Psoas muscle (tissue), 8 donors: ENCODE measurements at places on chromosomes 6 and 20. TPM values are rescaled to one million over a fixed set of nuclear protein-coding genes. Genes with fewer than 3 reads are reported as not detected.

Gene TSHZ2
- 3.8 TPM for total RNA-seq

Gene HLA-DRA
- total RNA-seq: 49.2 TPM

Gene SOX18
- 23.6 TPM for total RNA-seq

Gene KCNB1
- 44.0 TPM for total RNA-seq

GRCh38 chr6:20875369-20875963 lies 341.2 kb downstream of the CDKAL1 start:
- DNase-seq: no peak
- H3K36me3 ChIP-seq: no peaks in the 10 kb centered on the region
- no peaks in the 10 kb centered on the region for H3K27me3 ChIP-seq
- H3K27ac ChIP-seq: no peak overlapping the region
- H3K4me1 ChIP-seq: peaks cover 4% of the 10 kb centered on the region

Gene LBP
- 65.7 TPM for total RNA-seq

- H3K27ac ChIP-seq: peak overlapping the region; percentile 10
- peaks cover 55% of the 10 kb centered on the region for H3K4me1 ChIP-seq
- no peak overlapping the region for H3K4me3 ChIP-seq
Observed at GRCh38 chr6:54037277-54037779, 73.9 kb upstream of the MLIP start.

DNA sequence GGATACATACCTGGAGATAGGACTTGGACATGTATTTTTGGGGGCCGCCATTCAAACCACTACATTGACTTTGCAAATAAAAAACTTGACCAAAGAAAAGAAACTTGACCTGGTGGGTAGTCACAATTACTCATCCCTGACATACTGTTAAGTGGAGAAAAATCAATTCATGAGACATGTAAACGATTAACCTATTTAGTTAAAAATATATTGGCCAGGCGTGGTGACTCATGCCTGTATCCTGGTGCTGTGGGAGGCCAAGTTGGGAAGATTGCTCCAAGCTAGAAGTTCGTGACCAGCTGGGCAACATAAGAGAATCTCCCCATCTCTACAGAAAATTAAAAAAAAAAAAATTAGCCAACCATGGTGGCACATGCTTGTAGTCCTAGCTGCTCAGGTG lies 2.5 kb upstream of the SRSF12 start:
- peaks cover 20% of the 10 kb centered on the region for H3K4me1 ChIP-seq
- no peak overlapping the region for H3K27ac ChIP-seq
- H3K36me3 ChIP-seq: no peaks in the 10 kb centered on the region
- no peak overlapping the region for H3K4me3 ChIP-seq

Gene NFKBIE
- 5.0 TPM for total RNA-seq

GRCh38 chr20:45893831-45894230 lies 2.7 kb downstream of the CTSA start:
- peaks cover 18% of the 10 kb centered on the region for H3K4me1 ChIP-seq
- H3K36me3 ChIP-seq: peaks cover 2% of the 10 kb centered on the region
- DNase-seq: no peak
- H3K4me3 ChIP-seq: no peak overlapping the region

Gene CDH4
- 0.55 TPM for total RNA-seq

DNA sequence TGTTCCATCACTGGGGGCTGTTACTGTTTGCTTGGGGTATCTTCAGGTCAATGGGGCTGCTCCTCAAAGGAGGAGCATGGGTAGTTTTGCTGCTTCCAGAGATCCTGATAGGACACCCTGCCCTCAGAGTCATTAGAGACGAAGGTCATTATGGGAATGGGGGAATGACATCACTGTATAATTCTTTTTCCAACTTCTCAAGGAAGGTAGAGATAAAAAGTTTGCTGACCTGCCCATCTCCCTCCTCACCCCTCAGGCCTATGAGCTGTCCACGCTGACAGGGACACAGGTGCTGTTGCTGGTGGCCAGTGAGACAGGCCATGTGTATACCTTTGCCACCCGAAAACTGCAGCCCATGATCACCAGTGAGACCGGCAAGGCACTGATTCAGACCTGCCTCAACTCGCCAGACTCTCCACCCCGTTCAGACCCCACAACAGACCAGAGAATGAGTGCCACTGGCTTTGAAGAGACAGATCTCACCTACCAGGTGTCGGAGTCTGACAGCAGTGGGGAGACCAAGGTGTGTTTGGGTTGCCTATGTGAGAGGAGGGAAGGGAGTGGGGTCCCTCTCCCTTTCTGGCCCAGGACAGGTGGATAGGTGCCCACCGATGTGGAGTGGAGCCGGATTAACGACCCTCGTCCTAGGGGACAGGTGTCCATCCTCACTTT lies 2.7 kb downstream of the SRF start:
- H3K36me3 ChIP-seq: peaks cover 3% of the 10 kb centered on the region
- peak overlapping the region; percentile 89 for H3K4me3 ChIP-seq
- no peaks in the 10 kb centered on the region for H3K27me3 ChIP-seq
- no peak for DNase-seq
- peak overlapping the region; percentile 97 for H3K27ac ChIP-seq

Gene CEP250
- total RNA-seq: 18.0 TPM

- peaks cover 73% of the 10 kb centered on the region for H3K4me1 ChIP-seq
- H3K27ac ChIP-seq: peak overlapping the region; percentile 91
- H3K36me3 ChIP-seq: no peaks in the 10 kb centered on the region
- H3K4me3 ChIP-seq: peak overlapping the region; percentile 64
- no peak for DNase-seq
- H3K27me3 ChIP-seq: no peaks in the 10 kb centered on the region
Observed at GRCh38 chr20:19975436-19975799, 41.7 kb upstream of the NAA20 start.

Gene PRDM1
- total RNA-seq: 1.5 TPM

DNA sequence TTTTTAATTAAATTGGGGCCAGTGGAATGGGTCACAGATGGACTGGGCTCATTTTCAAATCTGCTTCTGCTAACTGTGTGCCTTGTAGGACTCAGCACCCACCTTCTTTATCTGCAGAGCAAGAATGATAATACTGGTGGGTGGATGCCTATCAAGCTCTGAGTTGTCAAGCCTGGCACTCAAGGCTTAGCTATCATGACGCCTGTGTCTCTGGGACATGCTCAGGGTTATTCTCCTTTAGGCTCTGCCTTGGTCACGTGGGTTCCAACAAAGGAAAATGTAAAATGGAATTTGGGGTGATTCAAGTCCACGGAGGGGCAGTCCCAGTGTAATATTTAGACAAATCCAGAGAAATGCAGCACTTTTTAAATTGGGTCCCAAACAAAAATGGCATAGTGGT lies 202.3 kb downstream of the TSHZ2 start:
- no peaks in the 10 kb centered on the region for H3K27me3 ChIP-seq
- no peak overlapping the region for H3K4me3 ChIP-seq
- no peaks in the 10 kb centered on the region for H3K36me3 ChIP-seq
- no peak for DNase-seq

Gene GABRR1
- total RNA-seq: not detected

- peaks cover 29% of the 10 kb centered on the region for H3K4me1 ChIP-seq
- H3K36me3 ChIP-seq: peaks cover 52% of the 10 kb centered on the region
- H3K4me3 ChIP-seq: peak overlapping the region; percentile 44
- H3K27ac ChIP-seq: peak overlapping the region; percentile 69
- peak; percentile 76 for DNase-seq
- H3K27me3 ChIP-seq: no peaks in the 10 kb centered on the region
Observed at GRCh38 chr20:35344354-35344837, 52.2 kb upstream of the FAM83C start.

DNA sequence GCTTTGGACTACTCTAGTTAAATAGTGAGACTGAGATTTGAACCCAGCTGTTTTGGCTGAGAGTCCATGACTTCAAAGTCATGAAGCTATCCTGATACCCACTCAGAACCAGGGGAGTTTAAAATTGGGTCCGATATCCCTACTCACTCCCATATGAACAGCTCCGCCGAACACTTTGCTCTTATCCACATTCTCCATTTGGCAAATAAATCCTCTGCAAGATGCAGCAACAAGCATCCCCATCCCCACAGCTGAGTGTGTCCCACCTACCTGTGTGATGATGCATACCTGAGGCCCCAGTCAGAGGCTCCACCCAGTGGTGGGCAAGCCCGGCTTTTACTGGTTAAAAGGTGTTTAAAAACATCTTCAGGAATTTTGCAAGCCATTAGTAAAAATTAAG lies 108.3 kb upstream of the SLC24A3 start:
- no peak overlapping the region for H3K4me3 ChIP-seq
- H3K4me1 ChIP-seq: no peaks in the 10 kb centered on the region
- no peak for DNase-seq
- no peaks in the 10 kb centered on the region for H3K36me3 ChIP-seq

Gene RIPOR3
- total RNA-seq: 4.8 TPM

- H3K27ac ChIP-seq: no peak overlapping the region
- no peaks in the 10 kb centered on the region for H3K27me3 ChIP-seq
- no peak overlapping the region for H3K4me3 ChIP-seq
- H3K36me3 ChIP-seq: no peaks in the 10 kb centered on the region
- no peak for DNase-seq
- H3K4me1 ChIP-seq: no peaks in the 10 kb centered on the region
Observed at GRCh38 chr20:3757268-3757667, 10.3 kb downstream of the ADISSP start.

DNA sequence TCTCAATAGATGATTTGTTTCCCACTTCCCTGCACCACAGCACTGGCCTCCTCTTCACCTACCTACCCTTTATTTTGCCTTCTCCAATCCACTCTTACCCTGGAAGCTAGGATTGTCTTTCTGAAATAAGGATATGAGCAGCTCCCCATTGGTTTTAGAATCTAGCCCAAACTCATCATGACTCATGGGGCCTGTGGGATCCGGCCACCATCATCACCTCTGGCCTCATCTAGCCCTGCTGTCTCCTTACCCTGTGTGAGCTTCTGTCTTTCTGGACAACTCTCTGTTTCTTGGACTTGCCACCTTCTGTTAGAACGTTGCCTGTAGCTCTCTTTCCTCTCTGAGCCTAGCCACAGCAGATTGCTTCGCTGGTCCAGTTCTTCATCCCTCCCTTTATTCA lies 277.1 kb downstream of the PAX1 start:
- H3K27me3 ChIP-seq: no peaks in the 10 kb centered on the region
- no peak for DNase-seq
- no peaks in the 10 kb centered on the region for H3K36me3 ChIP-seq
- H3K4me1 ChIP-seq: no peaks in the 10 kb centered on the region
- no peak overlapping the region for H3K4me3 ChIP-seq

Gene GGTLC1
- total RNA-seq: not detected

DNA sequence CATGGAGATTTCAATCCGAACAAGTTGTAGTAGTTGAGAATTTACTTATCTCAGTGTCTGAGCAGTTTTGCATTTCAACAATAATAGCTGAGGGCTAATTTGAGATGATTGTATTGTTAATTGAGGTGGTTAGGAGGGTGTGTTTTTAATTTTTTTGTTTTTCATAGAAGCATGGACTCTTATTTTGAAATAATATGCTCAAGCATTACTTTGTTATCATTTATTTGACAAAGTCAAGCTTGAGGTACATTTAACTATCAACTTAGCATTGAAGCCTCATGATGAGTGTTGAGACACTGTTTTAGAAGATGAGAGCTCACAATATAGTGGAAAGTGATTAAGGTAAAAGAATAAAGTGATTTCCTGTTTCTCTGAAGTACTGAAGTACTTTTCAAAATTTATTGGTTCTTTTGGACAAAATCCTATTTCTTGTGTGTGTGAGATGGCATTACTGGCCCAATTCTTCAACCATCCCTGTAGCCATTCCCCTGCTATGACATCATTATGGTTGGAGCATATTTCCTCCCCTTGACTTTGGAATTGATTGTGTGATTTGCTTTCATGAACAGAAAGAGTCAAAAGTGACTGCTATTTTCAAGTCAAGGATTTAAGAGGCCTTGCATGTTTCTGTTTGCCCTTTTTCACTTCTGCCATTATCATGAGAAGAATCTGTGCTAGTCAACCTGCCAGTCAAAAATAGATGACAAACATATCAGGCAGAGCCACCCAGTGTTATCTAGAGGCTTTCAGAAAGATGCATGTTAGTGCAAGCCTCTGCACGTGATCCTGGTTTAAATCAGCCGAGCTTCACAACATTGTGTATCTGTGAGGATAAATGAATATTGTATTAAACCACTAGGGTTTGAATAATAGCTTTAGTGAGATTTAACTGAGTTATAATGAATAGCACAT lies 1112.3 kb upstream of the CITED2 start:
- H3K36me3 ChIP-seq: no peaks in the 10 kb centered on the region
- H3K27ac ChIP-seq: no peak overlapping the region
- H3K27me3 ChIP-seq: no peaks in the 10 kb centered on the region
- no peak for DNase-seq

DNA sequence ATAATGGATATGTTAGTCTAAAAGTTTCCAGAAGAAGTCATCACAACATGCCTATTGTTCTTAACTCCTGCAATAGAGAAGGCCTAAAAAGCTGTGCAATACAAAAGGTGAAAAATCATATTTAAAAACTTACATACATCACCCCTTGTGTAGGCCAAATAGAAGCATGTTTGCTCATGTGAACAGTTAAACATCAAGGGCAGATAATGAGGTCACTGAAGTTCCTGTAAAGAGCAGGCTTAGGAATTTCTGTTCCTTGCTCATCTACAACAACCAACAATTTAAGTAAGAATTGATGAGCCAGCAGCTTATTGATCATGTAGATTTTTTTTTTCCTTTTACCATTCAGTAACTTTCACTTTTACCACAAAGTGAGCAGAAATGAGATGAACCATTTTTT lies 7.5 kb upstream of the NUP153 start:
- H3K4me1 ChIP-seq: no peaks in the 10 kb centered on the region
- no peak overlapping the region for H3K4me3 ChIP-seq
- no peaks in the 10 kb centered on the region for H3K27me3 ChIP-seq
- DNase-seq: no peak
- no peak overlapping the region for H3K27ac ChIP-seq

DNA sequence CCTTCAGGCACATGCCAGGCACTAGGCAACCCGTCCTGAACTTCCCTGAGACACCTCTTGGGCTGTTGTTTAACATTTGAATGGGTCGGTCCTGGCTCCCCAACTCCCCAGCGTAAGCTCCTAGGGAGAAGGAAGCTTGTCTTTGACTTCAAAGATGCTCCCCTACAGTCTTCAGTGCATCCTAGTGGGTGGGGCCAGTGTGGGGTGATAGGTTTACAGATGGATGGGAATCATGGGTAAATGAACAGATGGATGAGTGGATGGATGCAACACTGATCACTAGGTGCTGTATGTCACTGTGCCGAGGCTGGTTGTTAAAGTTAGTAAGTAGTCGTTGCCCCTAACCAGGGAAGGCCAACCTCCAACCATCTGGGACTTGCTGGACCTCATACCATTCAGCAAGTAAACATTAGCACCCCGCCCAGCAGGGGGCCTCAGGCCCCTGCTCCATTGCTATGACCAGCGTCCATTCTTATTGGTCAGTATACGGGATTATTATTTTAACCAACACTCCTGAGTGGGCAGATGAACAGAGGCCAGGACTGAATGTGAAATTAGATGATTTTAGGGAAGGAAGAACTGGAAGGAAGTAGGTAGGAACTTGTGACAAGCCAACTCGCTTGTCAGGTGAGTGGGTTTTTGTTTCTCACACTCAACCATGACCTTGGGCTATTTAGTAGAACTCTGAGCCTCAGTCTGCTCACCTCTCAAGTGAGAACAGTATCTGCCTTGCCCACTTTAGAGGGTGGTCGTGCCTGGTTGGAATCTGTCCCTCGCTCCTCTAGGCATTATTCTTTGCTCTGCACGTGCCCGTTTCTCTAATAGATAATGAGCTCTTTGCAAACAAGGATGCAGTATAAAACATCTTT lies 82.9 kb upstream of the FOXP4 start:
- no peak overlapping the region for H3K27ac ChIP-seq
- H3K36me3 ChIP-seq: no peaks in the 10 kb centered on the region
- H3K27me3 ChIP-seq: no peaks in the 10 kb centered on the region
- H3K4me1 ChIP-seq: peaks cover 3% of the 10 kb centered on the region
- peak; percentile 66 for DNase-seq

- DNase-seq: no peak
- H3K27me3 ChIP-seq: no peaks in the 10 kb centered on the region
- no peak overlapping the region for H3K27ac ChIP-seq
- H3K36me3 ChIP-seq: no peaks in the 10 kb centered on the region
- no peaks in the 10 kb centered on the region for H3K4me1 ChIP-seq
- no peak overlapping the region for H3K4me3 ChIP-seq
Observed at GRCh38 chr6:81865712-81866111, 113.2 kb upstream of the TENT5A start.
